ENCODE measurements at places on chromosomes 7 and 10. TPM values are rescaled to one million over a fixed set of nuclear protein-coding genes. Genes with fewer than 3 reads are reported as not detected.

DNA sequence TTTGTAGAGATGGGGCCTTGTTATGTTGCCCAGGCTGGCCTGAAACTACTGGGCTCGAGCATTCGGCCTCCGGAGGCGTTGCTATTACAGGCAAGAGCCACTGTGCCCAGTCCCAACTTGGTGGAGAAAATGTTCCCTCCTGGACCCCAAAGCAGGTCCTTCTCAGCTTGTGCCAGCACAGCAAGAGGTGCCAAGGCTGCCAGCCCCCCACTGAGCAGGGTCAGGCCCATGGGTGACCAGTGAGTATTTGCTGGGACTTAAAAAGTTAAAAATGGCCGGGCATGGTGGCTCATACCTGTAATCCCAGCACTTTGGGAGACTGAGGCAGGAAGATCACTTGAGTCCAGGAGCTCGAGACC lies 4.6 kb downstream of the MAFK start:
- no peak for DNase-seq

DNA sequence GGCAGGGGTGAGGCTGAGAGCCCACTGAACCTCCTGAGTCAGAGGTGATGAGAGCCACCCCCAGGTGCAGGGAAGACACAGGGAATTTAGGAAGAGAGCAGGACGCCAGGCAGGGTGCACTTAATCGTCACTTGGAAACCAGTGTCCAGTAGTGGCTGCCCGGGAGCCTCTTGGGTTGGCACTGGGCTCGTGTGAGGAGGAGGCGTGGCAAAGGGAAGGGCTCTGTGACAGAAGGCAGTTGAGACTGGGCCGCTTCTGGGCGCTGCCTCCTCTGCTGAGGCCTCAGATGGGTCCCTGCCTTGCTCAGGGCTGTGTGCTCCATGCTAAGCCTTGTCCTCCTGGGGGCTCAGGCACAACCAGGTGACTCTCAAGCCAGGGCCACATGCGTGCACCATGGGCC lies 13.3 kb downstream of the RET start:
- no peak for DNase-seq

Gene STK32C
- total RNA-seq = 8.0 TPM

Gene GOLGA7B
- 0.07 TPM for total RNA-seq

GRCh38 chr7:6563936-6564770 lies 12.9 kb upstream of the GRID2IP start:
- DNase-seq = no peak

Gene ZPBP
- total RNA-seq = not detected

DNA sequence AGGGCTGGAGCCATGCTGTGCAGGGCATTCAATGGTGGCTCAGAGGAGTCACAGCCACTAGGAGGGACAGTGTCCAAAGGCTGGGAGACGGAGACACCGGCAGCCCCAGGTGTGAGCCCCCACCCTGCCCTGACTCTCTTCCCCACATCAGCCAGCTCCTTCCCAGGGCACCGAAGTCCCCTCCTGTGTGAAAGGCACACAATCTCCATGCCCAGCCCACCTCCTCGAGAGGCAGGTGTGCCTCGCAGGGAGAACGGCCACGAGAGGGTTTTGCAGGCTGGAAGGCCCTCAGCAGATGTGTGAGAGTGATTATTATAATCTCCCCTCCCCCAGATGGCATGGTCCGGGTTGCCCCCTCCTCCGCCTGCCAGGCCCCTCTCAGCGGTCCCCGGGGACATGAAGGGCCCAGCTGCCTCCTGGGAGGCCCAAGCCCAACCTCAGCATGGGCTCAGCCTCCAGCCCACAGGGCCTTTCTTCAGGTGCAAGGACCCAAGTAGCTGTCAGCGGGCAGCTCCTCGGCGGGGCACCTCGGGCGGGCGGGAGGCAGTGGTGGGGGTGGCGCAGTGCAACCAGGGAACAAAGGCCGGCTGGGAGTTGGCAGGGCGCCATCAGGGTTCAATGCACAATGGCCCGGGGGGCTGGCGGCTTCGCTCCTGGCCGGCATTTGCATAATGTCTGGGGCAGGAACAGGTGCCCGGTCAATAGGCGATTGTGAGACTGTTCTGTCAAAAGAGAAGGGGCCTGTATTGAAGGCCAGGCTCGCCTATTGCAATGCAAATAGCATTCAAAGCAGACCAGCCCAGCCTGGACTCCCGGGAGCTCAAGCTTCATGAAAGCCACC lies 155.3 kb upstream of the ZMIZ1 start:
- no peak for DNase-seq

Gene ATOH7
- 0.70 TPM for total RNA-seq

DNA sequence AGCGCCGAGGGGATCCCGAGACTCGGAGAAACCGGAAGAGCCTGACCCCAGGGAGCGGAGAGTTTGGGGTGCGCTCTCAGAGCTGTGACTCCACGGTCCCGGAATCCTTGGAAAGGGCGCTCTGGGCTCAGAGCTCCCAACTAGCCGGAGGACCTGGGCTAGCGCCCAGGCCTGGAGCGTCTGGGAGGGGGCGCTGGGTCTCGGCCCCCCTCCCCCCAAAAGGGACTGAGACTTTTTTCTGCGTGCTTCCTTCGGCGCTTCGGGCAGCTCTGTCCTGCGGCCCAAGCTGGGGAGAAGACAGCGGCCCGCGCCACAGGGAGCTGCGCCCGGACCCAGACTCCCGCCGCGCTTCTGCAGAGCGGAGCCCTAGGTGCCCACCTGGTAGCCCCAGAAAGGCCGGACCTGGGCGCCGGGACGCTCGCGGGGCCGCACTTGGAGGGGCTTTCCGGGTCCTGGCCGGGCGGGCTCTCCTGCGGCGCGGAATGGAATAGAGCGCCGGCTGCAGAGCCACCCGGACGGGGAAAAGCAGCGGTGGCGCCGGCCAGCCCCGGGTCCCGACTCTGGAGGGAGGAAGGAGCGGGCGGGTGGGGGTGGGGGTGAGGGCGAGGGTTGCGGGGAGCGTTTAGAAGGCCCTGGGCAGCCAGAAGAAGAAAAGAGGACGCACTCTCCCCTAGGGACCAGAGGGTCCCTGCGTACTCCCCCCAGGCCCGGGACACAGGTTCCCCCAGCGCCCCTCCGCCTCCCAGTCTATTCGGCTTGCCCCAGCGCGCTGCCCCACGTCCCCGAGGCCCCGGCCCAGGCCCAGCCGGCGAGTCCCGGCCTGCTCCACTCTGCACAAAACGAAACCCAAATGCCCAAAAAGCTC lies 4.7 kb downstream of the ZNF503 start:
- no peak for DNase-seq

Gene FBXL13
- total RNA-seq = 3.6 TPM

Gene OPN4
- not detected for total RNA-seq

Gene PDGFA
- total RNA-seq = 74.0 TPM

GRCh38 chr10:61952028-61952674 lies 50.7 kb downstream of the ARID5B start:
- no peak for DNase-seq

Gene FAM24B
- total RNA-seq = not detected

Gene EN2
- total RNA-seq = not detected

Gene EBLN1
- total RNA-seq = not detected

DNA sequence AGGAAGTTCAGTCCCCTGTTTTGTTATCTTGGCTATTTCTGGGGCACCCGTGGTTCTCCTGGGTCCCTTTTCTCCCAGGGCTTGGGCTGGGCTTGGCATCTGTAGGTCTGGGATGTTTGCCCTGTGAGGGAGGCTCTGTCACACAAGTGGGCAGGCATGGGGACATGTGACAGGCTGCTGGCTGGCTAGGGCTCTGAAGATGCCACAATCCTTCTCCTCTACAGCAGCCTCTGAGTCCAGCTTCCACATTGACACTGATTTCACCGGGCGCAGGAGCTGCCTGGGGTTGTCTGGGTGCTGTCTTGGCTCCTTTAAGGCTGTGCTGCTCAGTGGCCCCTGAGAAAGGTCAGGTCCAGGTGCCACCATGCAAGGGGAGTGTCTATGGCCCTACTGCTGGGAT lies 37.4 kb upstream of the ZNF716 start:
- DNase-seq = no peak

- DNase-seq = no peak
These were observed 65.3 kb downstream of the HOXA1 start for GRCh38 chr7:27030393-27031050.

DNA sequence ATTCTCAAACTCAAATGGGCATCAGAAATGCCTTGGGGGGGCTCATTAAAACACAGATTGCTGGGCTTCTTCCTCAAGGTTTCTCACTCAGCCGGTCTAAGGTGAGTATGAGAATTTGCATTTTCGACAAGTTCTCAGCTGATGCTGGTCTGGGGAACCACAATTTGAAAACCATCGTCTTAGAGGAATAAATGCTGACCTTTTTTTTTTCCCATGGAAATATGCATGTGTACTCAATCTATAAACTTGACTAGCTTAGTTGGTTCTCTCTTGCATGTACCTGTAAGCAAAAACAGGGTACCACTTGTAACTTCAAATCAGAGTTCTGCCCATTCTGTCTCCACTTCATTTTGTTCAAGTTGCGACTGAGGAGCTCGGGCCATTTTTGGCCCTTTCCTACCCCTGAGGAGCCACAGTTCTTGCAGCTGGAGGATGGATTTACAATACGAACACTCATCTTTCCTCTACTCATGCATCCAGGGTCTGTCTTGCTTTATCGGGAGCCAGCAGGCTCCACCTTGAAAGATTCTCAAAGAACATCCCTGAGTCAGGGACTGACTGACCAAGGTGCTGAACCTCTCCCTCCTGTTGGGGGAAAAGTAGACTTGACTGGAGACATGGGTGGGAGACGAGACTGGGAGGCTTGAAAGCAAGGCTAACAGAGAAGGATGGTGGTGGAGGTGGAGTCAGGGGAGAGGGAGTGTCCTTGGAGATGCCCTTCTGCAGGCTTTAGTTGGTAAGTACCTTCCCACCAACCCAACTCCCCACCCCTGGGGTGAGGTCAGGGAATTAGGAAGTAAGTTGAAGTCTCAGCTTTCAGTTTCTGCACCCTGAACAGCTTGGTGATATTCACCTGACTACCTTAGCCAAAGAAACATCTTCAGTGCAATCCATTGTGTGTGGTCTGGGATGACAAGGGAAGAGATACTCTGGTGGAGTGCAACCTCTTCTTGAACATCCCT lies 3.7 kb upstream of the MAPK8 start:
- no peak for DNase-seq

DNA sequence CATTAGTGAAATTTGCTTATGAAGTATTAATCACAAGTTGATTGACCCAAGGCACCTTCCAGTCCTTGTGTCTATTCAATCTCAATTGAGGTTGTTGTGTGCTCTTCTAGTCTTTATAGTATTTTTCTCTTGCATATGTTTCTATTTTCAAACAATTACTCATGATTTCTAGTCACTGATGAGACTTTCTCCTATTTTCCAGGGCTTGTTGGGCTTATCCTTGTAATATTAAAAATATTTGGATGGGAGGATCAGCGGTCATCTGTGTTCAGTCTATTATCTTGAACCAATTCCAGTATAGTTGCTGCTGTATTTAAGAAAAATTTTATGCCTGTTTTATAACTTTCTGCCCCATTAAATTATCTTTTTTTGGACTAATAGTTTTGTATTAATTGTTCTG lies 154.4 kb downstream of the PTEN start:
- DNase-seq = no peak

DNA sequence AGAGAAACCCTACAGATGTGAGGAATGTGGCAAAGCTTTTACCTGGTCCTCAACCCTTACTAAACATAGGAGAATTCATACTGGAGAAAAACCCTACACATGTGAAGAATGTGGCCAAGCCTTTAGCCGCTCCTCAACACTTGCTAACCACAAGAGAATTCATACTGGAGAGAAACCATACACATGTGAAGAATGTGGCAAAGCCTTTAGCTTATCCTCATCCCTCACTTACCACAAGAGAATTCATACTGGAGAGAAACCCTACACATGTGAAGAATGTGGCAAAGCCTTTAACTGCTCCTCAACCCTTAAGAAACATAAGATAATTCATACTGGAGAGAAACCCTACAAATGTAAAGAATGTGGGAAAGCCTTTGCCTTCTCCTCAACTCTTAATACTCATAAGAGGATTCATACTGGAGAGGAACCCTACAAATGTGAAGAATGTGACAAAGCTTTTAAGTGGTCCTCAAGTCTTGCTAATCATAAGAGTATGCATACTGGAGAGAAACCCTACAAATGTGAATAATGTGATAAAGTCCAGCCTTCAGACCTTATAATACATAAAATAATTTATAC lies 38.2 kb downstream of the ZNF679 start:
- no peak for DNase-seq

DNA sequence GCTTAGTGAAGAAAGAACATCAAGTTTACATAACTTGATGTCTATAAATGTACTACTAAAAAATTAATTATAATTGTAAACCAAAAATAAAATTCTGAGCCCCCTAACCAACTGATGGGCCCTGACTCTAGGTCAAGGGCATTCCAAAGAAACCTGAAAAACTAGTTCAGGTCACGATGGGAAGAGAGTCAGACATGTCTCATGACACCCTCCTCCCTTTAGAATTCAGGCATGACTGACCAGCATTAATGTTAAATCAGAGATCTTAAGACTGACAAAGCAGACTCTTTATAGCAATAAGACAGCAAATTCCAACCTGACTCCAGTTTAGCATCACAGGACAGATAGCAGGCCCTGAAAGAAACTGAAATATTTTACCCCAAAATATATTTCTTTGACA lies 21.6 kb upstream of the OTUD1 start:
- no peak for DNase-seq

DNA sequence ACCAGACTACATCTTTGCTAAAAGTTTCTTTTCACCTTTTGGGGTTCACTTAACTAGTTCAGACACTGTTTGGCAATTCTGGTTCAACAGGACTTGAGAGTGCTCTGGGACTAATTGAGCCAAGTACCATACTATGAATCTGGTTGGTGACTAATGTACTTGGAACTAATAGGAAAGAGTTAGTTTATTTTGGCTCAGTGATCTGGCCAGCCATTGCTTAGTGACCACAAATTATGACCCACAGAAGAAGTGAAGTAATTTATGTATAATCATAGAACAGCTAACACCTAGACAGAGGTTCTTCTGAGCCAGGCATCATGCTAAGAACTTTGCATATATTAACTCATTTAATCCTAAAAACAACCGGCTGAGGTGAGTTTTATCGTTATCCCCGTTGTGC lies 126.5 kb upstream of the JCAD start:
- DNase-seq = no peak

- no peak for DNase-seq
These were observed 40.3 kb upstream of the BHLHA15 start for GRCh38 chr7:98170966-98171365.

GRCh38 chr7:150481186-150481920 lies 30.9 kb downstream of the GIMAP8 start:
- DNase-seq = no peak

GRCh38 chr10:35843524-35844181 lies 201.6 kb upstream of the FZD8 start:
- DNase-seq = no peak
